Activated CD4-positive, CD25-positive, alpha-beta regulatory T cell treated with anti-CD3 and anti-CD28 coated beads, Interleukin-2, amount 50 U/mL, for 16 hours (primary cell): ENCODE measurements at places on chromosomes 7 and 10.

GRCh38 chr7:91325726-91326125 lies 61.5 kb downstream of the FZD1 start:
- no peak for DNase-seq

GRCh38 chr7:105046414-105046813 lies 32.4 kb downstream of the KMT2E start:
- DNase-seq = no peak

DNA sequence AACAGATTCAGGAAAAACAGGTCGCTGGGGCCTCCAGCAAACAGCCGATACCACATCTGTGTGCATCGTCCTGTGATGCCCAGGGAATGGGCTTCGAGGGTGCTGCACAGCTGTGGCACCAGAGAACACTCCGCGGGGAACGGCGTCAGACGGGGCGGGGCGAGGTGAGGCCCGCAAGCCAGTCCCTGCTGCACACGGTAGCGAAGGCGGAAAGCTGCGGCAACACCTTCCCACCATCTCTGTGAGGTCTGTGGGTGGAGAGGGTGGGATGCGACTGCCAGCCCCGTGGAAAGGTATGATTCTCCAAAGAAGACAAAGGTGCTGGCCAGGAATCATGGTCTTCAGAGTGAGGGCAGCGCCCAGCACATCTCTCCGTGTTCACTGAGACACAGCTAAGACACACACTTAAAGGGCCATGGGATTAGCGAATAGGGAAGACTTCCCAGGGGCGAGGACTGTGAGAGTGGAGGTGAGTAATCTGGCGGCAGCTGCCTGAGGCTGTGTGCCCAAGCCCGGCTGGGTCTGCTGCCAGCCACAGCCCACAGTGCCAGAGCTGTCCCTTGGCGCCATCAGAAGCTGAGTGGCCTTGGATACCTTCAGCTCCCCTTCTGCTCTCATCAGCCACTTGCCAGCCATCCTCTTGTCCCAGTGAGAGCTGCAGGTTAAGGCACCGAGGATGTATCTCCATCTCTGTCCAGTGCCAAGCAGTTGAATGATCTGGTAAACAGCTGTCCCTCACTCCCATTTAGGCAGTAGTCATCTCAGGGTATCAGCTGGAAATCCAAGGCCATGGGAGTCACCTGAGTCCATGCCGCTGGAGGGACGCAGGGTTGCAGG lies 17.6 kb downstream of the PRKAG2 start:
- DNase-seq = no peak

GRCh38 chr10:31133251-31133791 lies 101.7 kb upstream of the ZNF438 start:
- DNase-seq = no peak

- DNase-seq = no peak
These were observed 65.0 kb downstream of the PIP4K2A start for GRCh38 chr10:22649390-22649841.

DNA sequence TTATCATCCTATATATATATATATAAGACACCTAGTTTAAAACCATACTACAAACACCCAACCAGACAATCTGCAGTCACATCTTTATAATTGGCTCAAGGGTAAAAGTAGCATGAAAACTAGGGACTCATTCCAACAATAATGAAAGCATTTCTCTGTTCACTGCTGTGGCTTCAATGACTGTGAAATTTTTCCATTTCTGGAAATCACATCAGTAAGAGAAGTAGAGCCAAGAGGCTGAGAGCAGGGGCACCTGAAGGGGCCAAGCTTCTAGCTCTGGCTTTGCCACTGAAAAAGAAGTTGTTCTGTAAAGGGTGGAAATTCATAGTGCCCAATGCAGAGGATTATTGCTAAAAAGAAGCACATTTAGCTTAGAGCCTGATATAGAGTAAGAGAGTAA lies 158.6 kb upstream of the GLI3 start:
- no peak for DNase-seq

- DNase-seq = no peak
These were observed 11.4 kb upstream of the ZKSCAN1 start for GRCh38 chr7:100003711-100004661.

DNA sequence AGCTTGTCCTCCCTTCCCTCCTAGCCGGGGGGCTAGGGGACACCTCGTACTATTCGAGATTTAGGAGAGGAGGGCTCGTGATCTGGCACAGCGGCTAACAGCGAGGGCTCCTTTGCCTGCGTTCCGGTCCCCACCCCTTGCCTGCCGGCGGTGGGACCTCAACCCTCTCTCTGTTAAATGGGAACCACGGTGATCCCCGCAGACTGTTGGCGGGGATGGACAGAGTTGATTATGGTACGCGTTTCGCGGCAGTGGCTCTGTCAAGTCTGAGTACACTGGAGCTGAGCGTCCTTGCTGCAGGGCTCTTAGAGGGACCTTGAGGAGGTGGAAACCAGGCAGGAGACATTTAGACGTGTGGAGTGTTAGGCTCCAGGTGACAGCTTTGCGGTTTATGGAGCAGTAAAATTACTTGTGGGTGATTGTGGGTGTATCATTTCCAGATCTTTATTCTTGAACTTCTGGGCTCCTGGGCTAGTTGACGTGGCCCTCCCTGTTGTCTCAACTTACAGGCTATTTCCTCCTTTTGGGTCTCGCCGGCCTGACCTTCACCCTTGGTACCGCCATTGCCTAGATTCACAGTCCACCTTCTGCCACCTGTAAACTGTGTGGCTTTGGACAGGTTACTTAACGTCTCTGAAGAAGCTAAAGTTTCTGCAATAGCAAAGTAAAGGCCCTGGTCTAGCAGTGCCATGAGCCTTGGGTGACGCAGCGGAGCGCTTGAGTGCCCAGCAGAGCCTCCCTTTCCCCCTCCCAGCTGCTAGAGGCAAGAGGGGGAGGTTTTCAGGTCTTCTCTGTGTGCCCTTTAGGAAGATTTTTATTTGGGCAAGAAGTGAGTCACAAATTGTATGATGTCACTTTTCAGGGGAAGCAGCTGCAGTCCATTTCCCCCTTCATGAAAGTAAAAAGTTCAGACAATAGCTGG lies 739 bp downstream of the CASP7 start:
- peak; percentile 2 for DNase-seq

- no peak for DNase-seq
These were observed 221.7 kb downstream of the CDK14 start for GRCh38 chr7:90817846-90818245.

DNA sequence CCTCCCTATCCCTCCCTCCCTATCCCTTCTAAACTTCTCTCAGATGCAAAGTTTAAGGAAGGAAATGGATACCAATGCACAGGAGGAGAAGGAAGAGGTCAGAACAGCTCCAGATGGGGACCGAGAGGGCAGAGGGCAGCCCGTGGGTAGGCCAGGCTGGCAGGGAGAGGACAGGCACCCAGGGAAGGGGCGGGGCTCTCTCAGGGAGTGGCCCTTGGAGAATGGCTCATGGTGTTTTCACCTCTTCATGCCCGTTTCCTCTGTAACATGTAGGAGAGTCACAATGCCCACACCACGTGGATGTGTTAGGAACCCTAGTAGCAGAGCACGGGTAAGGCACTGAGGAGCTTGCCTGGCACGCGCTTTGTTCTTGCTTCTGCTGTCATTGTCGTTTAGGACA lies 264.5 kb downstream of the CELF2 start:
- no peak for DNase-seq

- DNase-seq = no peak
These were observed 299.8 kb downstream of the HGF start for GRCh38 chr7:81469869-81470723.

GRCh38 chr10:70894416-70894815 lies 6.1 kb upstream of the PCBD1 start:
- DNase-seq = no peak

- DNase-seq = no peak
These were observed 15.7 kb downstream of the NOLC1 start for GRCh38 chr10:102167861-102168260.

DNA sequence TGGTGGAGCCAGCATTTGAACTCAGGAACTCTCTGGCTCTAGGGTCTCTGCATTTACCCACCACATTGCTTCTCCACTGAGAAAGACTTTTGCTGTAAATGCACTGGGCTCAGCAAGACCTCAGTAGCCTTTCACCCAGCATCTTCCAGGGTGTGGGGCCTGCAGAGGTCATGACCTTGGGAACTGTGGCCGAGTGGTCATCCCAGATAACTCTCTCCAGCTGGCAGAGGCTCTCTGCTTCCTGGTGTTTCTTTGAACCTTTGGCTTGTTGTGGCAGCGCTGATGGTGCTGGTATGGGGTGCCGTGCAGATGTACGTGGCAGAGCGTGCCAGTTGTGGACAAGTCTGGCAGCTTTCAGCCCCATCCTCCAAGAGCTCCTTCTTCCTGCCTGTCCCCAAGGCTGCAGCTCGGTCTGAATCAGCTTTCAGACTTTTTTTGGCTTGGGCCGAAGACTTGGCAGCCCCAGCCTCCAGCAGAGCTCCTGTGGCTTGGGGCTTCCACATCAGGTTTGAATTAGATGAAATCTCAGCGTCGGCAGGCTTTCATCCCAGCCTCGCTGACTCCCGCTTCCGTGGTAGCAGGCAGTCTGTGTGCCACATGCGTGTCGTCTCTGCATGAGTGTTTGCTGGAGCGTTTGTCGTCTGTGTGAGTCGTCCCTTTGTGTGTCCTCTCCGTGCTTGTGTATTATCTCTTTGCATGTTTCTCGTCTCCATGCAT lies 21.5 kb downstream of the ADAMTS14 start:
- no peak for DNase-seq

GRCh38 chr10:52400562-52400961 lies 86.5 kb downstream of the DKK1 start:
- DNase-seq = no peak

- no peak for DNase-seq
These were observed 12.2 kb upstream of the DNAAF5 start for GRCh38 chr7:714251-714671.

DNA sequence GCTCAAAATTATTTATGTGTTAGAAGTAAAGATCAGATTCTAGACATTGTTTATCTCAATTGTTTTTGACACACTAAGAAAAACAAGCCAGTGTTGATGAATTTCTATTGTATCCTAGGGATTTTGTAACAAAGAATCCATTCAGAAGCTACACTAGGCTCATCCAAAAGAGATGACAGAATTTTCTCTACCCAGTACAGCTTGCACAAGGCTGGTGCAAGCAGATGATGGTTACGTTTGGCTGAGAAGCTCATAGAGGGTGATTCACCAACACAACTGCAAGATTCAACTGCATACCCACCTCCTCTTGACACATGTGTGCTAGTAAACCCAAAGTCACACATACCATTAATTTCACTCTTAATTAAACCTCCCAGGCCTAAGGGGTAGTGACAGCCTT lies 20.8 kb downstream of the GRM3 start:
- no peak for DNase-seq

GRCh38 chr7:68122801-68123200 lies 1126.2 kb downstream of the TYW1 start:
- DNase-seq = no peak

DNA sequence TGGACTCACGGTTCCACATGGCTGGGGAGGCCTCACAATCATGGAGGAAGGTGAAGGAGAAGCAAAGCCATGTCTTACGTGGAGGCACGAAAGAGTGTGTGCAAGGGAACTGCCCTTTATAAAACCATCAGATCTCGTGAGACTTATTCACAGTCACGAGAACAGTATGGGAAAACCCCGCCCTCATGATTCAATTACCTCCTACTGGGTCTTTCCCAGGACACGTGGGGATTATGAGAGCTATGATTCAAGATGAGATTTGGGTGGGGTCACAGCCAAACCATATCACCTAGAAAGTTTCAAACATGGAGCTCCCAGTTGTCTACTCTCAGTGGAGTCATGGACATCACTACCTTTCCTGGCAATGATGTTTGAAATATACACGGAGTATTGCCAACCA lies 49.6 kb downstream of the CYCS start:
- no peak for DNase-seq

DNA sequence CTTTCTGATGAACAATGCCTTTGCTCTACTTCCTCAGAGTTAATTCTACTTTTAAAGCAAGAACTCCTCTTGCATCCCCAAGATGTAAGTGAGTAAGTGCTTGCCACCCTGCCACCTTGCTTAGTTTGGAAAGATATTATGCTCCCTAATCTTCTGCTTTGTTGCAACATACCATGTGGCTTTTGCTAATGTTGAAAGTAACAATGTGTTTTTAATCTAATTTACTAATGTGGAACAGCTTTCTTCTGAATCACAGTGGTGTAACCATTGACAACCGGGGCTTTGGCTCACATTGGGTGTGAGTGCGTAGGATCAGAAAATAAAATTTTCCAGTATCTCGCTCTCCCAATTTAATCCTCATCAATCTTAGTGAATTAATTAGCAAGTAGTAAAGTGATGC lies 254.1 kb upstream of the PTER start:
- no peak for DNase-seq

GRCh38 chr7:13055732-13056368 lies 368.4 kb downstream of the ARL4A start:
- DNase-seq = no peak

DNA sequence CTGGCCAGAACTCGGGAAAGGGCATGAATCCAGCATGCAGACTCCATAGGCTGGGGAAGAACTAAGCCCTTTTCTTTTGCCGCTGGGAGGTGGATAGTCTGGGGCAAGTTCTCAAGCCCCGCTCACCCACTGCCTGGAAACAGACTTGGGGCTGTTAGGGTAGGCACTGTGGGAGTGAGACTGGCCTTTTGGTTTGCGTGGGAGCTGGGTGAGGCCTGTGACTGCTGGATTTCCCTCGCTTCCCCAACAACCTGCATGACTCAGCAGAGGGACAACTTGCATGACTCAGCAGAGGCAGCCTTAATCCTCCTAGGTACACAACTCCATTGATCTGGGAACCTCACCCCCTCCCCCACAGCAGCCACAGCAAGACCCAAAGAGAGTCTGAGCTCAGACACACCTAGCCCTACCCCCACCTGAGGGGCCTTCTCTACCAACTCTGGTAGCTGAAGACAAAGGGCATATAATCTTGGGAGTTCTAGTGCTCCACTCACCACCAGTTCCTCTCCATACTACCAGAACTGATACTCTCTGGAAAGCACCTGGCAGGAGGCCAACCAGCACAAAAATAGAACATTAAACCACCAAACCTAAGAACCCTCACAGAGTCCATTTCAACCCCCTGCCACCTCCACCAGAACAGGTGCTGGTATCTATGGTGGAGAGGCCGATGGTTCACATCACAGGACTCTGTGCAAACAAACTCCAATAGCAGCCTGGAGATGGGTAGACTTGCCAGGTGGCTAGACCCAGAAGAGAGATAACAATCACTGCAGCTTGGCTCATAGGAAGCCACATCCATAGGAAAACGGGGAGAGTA lies 81.4 kb upstream of the LAMB4 start:
- DNase-seq = no peak

- DNase-seq = no peak
These were observed 11.8 kb downstream of the KAZALD1 start for GRCh38 chr10:101073631-101074030.

DNA sequence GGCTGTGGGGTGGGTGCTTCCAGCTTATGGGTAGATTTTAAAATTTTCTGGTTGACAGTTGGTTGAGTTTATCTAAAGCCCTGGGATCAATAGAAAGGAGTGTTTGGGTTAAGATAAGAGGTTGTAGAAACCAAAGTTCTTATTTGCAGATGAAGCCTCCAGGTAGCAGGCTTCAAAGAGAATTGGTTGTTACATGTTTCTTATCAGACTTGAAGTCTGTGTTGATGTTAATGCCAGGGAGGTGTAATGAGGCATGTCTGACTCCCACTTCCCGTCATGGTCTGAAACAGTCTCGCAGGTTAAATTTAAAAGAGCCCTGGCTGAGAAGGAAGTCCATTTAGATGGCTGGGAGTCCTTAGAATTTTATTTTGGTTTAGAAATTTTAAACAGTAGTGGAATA lies 165.2 kb upstream of the TMEM72 start:
- no peak for DNase-seq

GRCh38 chr10:101121654-101122031 lies 9.5 kb upstream of the TLX1 start:
- no peak for DNase-seq

- no peak for DNase-seq
These were observed 1.8 kb upstream of the CAV2 start for GRCh38 chr7:116497708-116498107.

GRCh38 chr7:118264836-118265235 lies 40.3 kb downstream of the ANKRD7 start:
- no peak for DNase-seq
